CD4-positive, alpha-beta T cell (primary cell): ENCODE measurements at places on chromosomes 2 and 18.
A peak's percentile ranks its signal among the peaks of the same experiment; 100 is the strongest.

DNA sequence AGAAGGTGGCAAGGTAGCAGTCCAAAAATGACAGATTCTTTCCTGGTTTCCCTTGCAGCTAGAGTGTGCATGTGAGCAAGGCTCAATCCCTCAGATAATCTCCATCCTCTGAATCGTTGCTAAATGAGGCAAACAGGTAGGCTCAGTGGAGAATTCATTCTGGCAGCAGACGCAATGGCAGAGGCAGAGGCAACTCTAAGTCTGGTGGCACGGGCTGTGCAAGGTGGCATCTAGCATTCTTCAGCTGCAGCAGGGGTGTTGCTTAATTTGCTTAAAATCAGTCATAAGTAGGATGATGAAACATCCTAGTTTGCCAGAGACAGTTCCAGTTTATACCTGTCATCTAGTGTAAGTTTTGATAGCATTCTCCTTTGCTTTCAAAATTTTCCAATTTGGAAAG is 391.1 kb upstream of the MEX3C start:
- no peak for DNase-seq

- no peak for DNase-seq
These were observed 81.0 kb downstream of the EDAR start for GRCh38 chr2:108907822-108908712.

GRCh38 chr2:198440833-198441232 is 636.4 kb downstream of the PLCL1 start:
- no peak for DNase-seq

GRCh38 chr18:2571200-2572170 is at the start of the genes METTL4 and NDC80:
METTL4 (minus strand) TSS chr18:2571505; CDS start chr18:2567216, 4,289 bp downstream.
NDC80 (plus strand) TSS chr18:2571557; CDS start chr18:2572986, 1,429 bp downstream.
- peak; percentile 71 for DNase-seq

DNA sequence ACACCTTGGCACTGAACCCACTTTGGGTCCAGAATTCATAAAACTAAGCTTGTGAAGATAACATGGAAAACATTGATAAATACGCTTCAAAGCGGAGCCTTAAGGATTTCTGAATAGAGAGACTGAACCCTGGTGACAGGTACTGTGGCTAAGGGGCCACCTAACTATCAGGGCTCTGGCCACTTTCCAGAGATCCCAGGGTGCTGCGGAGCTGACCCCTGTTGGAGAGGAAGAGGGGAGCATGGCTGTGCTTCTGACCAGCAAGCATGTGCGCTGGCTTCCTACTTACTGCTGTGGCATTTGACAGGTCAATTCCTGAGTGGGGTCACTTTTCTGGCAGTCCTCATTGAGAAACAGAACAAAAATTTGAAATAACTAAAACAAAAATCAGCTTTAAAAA is 228.3 kb downstream of the NAPG start:
- DNase-seq = no peak

DNA sequence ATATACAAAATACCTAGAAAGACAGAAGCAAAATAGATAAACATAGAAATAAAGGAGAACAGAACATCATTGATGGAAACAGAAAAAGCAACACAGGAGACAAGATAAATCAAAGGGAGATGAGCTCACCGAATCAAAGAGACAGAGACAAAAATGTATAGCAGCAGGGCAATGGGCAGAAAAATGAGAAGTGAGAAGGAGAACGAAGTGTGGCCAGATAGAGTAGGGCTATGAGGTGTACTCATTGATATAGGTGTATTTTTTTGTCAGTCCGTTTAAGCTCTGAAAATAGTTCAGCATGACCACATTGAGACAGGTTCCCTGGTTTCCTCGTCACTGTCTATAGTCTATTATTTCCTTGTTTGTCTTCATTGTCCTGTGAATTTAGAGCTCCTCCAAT is 55.1 kb downstream of the SP100 start:
- DNase-seq = no peak

DNA sequence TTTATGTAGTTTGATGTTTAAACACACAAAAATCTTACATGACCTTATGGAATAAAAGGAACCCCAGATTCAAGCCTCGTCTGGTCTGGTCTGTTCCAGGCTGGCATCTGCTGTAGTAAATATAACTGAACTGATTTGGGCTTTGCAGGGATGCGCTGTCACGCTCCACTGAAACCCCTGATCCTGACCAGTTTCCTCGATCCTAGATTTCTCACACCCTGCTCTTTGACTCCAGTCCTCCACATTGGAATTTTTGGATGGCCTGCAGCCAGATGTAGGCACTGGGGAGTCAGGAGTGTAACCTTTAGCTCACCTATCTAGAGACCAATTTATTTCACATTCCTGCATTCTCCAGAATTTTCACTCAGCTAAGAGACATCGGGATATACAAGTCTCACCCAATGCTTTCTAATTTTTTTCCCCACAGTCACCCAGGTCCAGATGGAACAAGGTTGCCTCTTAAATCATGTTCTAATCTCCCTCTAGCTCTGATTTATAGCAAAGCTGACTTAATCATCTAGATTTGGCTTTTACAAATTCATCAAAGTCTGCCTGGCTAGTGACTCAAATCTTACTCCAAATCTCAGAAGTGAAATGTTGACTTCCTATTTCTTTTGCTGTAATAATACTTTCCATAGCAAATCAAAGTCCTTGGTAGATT is 219.6 kb downstream of the CD226 start:
- DNase-seq = no peak

DNA sequence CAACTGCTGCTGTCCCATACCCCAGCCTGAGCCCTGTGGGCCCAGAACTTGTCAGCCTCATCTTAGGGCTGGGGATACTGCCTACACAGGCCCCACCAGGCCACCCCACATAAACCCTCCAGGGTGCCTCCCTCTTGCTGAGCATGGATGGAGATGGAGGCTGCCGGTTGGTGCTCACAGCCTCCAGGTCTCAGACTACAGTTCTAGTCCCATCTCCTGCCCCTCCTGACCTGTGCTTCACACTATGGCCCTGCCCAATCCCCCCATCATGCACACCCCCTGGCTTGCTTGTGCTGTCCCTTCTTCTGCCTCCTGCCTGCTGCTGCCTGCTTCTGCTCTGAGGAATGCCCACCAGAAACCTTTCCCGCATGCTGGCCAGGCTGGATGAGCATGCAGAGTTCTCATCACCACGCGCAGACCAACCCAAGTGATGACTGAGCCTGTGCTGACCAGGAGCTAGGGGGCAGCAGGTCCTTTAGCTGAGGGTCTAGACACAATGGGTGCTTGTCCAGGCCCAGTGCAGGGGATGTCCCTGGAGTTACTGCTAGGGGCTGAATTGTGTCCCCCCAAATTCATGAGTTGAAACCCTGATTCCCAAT is 138.4 kb upstream of the HS6ST1 start:
- DNase-seq = no peak

DNA sequence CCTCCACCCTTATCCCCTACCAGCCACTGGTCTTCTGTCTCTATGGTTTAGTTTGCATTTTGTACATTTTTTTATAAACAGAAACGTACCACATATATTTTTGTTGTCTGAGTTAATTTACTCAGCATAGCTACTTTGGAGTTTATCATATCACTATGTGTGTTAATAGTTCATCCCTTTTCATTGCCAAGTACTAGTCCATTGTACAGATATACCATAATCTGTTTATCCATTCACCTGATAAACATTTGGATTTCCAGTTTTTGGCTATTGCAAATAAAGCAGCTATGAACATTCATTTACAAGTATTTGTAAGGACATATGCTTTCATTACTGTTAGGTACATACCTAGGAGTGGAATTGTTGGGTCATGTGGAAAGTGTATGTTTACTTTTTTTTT is 123.6 kb downstream of the RHBDD1 start:
- DNase-seq = no peak

- no peak for DNase-seq
These were observed 65.7 kb upstream of the RBM44 start for GRCh38 chr2:237732790-237733381.

DNA sequence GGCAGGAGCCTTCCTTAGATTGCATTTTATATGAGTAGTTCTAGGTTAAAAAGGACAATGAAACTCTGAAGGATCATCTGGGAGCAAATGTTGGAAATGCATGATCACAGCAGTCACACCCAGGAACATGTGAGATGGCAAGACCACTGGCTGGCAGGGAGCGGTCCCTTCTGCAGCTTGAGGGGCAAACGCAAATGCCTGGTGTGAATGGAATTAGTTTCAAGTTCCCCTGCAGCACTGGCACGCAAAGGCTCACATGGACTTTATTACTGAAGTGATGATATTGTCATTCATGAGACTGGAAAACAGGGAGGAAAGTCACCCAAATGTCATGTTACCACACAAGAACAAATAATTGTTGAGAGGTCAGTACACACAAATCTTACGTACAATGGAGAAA is 223.3 kb downstream of the FBXO15 start:
- DNase-seq = no peak

DNA sequence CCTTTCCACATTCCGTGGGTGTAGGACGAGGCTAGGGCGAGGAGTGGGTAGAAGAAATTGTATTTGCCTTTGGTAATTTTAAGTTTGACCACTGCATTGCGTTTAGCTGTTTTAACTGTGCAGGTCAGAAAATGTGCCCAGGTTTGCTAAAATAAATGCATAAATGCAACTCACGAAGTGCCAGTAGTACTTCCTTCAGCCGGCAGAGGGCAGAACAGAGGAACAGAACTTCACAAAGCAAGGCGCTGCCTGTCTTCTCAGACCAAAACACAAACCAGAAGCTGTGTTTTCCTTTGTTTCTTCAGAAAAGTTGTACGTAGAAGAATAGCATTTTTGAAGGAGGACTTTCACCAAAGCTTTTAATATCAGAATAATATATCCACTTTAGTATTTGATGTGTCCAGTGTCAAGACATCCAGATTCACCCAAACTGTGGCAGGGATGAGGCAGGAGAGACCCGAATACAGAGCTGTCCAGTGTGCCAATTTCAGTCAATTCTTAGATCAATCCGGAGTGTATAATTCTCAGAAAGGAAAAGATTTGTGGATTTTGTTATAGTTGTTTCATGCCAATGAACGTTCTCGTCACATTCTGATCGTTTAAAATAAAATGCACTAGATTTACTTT is 348.6 kb downstream of the DLGAP1 start:
- DNase-seq = peak; percentile 26

- DNase-seq = no peak
These were observed 85.1 kb upstream of the ZBTB14 start for GRCh38 chr18:5380586-5380985.

DNA sequence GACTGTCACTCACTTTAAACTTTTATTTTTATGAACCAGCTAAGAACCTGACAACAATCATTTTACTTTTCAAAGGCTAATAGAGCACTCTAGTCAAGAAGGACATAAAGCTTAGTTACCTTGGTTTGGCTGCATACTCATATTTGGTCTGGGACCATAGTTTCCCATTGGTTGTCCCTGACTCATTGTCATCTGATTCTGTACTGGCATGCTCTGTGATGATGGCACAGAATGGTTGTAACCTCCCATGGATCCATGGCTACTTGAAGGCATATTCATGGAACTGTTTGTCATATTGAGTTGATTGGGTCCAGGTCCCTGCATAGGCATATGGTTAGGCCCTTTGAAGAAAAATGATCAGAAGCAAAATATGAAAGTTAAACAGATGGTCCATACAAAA is 37.9 kb downstream of the SS18 start:
- no peak for DNase-seq

DNA sequence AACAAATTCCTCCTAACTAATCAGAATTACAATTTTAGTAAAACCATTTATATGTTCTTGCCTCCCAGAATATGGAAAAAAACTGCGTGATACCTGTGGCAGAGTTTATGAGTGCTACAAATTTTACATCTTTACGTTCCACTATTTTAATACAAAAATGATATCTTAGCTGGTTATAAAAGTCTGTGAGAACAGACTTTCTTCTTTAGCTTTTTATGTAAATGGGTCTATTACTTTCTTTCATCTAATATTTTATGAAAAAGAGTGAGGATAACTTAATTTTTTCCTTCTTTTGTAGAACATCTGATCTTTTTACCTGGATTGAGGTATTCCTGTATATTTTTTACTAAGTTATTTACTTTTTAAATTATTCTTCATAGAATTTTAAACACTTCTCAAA is 22.1 kb upstream of the REG3A start:
- no peak for DNase-seq

DNA sequence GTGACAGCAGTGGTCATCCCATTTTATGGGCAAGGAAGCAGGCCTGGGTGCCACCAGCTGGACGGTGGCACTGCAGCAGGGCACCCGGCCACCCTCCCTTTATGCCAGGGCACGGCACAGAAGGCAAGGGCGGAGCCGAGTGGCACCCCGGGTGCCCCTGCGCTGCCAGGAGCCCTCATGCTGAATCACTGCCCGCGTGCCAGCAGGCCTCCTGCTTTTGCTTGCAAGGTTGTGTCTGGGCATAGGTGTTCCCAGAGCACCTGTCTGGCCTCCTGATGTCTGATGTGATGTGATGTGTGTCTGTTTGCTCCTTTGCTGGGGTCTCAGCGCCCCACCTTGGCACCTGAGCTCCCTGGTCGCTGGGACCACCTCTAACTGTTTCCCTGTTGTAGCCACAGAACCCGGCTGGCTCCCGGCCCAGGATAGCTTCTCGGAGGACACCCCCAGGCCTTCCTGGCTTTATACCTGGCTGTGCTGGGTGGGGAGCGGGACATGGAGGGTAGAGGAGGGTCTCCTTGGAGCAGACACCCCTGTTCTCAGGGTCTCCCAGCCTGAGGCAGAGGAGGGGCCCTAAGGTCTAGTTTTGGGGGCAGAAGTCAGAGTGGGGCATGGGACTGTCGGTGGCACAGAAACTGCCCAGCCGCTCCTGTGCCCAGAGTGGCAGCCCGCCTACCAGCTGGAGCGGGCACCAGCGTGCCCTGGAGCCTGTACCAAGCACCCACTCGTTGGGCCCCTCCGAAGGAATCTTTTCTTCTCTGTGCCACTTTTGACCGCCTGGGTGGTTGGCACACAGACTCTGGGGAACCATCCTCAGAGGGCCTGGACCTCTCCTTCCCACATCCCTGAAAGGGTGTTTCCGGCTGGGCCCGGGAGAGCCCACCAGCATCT is 3.6 kb downstream of the GPC1 start:
- DNase-seq = no peak

DNA sequence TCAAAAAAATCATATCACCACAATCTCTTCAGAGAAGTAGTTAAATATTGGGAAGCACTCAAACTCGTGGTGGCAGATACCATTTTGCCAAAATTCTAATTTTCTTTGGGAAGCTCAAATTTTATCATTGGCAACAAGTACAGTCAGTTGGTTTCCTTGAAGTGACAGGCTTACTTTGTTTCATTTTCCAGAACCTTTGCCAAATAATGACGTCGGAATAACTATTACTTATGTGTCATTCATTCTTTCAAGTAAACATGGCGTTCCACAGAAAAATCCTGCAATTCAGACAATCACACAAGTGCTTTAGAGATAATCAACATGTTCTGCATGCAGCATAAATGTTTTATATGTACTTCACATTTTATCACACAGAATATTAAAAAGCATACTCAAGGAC is 5.4 kb downstream of the TTLL4 start:
- no peak for DNase-seq

GRCh38 chr2:168816369-168816768 is 13.9 kb downstream of the NOSTRIN start:
- no peak for DNase-seq

- DNase-seq = no peak
These were observed 68.3 kb upstream of the SESTD1 start for GRCh38 chr2:179332903-179333302.

- no peak for DNase-seq
These were observed 87.0 kb upstream of the TMEM200C start for GRCh38 chr18:5982332-5982731.
